ENCODE measurements at places on chromosomes 12 and 14. TPM values are rescaled to one million over a fixed set of nuclear protein-coding genes. Genes with fewer than 3 reads are reported as not detected.

The LRRK2 gene
- total RNA-seq = 8.6 TPM

The LRRIQ1 gene
- 6.5 TPM for total RNA-seq

The TSPAN9 gene
- 22.4 TPM for total RNA-seq

The GPR162 gene
- 81.1 TPM for total RNA-seq

The RAPGEF3 gene
- 7.7 TPM for total RNA-seq

The COA8 gene
- 38.3 TPM for total RNA-seq

- no peak for DNase-seq
Observed at GRCh38 chr14:24309538-24310264, at the start of gene LTB4R2. Gene LTB4R2 (plus strand): TSS chr14:24310140. CDS start chr14:24310665, 525 bp downstream.

DNA sequence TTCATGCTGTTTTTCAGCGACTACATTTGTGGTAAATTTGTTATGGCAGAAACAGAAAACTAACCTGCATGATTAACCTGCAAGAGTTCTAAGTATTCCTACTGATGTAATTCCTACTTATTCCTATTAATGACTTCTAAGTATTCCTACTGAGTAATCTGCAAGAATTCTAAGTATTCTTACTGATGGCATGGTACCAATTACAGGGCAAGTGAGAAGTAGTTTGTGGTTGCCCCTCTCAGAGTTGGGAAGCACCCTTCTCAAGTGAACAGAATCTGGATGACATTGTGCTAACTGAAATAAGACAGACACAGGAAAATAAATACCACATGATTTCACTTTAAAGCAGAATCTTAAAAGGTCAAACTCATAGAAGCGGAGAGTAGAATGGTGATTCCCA is 100.9 kb upstream of the CPNE8 start:
- no peak for DNase-seq

GRCh38 chr12:85626001-85626783 is 210.0 kb downstream of the RASSF9 start:
- DNase-seq = no peak

- DNase-seq = no peak
Observed at GRCh38 chr14:29710015-29710414, 217.6 kb downstream of the PRKD1 start.

DNA sequence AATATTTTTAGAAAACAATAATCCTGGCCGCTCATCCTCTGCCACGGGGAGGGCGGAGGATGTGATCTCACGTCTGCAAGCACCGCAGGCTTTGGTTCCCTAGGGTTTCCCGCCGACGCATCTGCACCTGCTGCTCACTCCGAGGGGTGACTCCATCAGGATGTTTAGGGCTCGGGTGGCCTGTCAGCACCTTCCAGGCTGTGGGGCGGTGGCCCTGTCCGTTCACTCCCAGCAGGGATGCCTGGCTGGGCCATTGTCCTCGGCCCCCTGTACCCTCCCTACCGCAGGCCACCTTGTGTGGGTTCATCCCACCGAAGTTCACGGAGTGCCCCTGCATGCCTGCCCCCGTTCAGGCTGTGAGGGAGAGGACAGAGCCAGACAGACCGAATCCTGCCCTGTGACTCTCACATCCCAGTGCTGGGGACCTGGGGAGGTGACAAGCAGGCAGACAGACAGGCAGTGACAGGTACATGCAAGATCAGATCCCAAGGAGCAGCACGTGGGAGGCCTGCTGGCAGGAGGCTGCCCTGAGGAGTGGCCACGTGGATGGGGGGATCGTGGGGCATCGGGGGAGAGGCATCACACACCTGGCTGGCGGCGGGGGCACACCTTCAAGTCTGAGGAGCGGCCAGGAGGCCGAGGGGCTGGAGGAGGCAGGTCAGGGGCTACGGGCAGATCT is 112.6 kb downstream of the ADGRD1 start:
- DNase-seq = no peak

DNA sequence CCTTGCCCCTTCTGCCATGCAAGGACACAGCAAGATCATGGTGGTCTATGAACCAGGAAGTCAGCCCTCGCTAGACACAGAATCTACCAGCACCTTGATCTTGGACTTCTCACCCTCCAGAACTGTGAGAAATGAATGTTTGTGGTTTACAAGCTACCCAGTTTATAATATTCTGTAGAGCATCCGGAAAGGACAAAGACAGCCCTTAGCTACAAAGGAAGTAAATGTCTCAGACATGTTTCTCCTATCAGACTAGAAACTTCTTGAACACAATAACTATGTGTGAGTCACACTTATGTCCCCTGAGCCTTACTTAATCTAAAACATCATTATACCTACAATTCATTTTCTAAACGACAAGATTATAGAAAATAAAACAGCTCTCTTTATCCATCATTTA is 176.7 kb downstream of the KLHL28 start:
- no peak for DNase-seq

DNA sequence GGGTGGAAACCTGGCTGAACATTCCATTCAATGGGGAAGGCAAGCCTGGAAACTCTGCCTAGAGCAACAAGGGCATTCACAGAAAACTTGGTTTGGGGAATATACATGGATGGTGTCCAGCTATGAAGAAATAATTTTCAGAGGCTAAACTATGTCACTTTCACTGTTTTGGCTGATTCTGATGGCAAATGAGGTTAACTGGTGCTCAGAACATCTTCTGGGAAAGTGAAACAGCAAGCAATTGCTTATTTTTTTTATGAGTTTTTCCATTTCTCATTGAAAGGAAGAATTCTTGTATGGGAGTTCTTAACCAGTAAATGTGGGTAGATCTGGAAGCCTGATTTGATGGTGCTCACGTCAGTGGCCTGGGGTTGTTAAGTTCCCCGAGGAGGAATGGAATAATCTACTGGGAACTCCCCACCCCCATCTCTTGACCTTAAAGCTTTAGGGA is 132.8 kb upstream of the BTG1 start:
- DNase-seq = no peak

DNA sequence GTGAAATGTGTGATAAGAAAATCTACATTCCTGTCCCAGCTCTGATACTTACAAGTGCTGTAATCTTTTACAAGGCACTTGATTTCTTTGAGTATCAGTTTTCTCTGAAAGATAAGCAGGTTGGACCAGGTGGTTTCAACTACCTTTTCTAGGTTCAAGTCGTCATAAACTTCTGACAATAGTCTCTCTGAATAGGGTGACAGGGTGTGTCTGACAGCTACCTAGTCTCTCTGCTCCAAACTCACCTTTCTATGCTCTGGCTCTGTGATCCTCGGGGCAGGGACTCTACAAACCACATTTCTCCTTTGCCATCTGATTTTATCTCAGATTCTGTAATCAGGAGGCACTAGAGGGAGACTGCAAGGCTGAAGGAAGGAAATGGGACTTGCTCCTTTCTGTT is 137.7 kb upstream of the SYT1 start:
- no peak for DNase-seq

- DNase-seq = no peak
Observed at GRCh38 chr12:110233212-110233903, 47.7 kb upstream of the ATP2A2 start.

DNA sequence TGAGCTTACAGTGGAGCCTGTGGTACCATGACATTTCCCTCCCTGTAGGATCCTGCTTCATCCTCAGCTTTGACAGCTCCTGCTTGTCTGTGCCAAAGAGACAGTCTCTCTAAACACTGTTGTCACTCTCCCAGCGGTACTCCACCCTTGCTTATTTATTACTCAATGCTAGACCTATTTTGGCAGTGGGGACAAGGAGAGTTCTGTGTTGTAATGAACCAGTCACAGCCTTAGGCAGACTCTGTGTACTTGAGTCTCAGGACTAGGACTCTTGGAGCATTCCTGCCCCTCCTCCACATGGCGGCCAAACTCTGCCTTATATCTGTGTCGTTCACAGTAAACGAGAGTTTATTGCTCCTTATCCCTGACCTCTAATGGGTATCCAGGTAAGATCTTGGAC is 70.9 kb downstream of the PIK3C2G start:
- DNase-seq = no peak

- DNase-seq = no peak
Observed at GRCh38 chr12:7460375-7461259, 16.7 kb upstream of the CD163L1 start.

DNA sequence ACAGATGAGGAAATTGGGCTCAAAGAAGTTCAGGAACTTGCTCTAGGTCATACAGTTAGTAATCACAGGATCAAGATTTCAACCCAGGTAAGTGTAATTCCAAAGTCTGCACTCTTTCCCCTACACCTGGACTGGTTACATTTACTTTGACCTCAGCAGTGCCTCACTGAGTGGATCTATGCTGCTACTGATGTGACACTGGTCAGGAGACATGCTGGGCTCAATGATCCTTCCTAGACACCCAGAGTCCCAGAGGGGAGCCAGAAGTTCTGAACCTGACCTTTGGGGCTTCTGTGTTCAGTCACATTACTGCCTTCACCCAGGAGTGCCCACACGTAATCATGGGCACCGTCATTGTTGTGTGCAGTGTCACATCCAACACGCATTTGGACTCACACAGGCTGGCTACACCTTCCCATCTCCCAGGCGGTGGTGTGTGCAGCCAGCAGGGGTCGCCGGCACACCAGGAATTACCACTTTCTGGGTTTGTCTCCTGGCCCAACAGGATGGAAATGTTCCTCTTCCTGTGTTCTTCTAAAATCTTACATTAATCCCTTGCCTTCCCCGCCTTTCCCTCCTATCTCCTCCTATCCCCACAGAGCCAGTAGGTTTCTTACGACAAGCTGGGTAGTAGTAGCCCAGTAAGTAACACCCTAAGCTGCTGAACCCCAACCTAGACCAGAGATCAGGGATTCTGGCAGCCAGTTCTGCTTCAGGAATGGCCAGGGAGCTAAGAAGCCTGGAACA is 25.6 kb downstream of the CALCOCO1 start:
- DNase-seq = peak; percentile 61

GRCh38 chr12:79929065-79929464 is 5.8 kb downstream of the PPP1R12A start:
- DNase-seq = no peak

- no peak for DNase-seq
Observed at GRCh38 chr14:104014764-104015163, 70.7 kb upstream of the ASPG start.
